ENCODE measurements at places on chromosomes 6 and 20.

DNA sequence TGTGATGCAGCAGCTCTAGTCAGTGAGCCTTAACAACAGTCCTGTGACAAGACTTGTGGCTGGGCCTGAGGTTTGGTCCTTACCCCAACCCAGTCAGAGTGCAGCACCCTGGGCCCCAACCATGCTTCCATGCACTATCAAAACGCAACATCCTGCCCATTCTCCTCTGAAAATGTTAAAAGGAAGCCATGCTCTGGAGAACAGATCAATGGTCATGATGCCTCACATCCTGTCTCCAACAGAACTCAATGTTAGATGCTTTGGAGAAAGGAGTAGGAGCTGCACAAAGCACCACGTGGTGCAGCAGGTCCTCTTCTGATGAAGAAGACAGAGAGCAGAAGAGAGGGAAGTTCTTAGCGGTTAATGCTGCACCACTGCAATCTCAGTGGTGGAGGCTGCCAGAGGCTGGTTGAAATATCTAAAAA lies 41.9 kb downstream of the TRAM2 start:
- no peak for DNase-seq

GRCh38 chr6:390914-391558 lies 516 bp upstream of the IRF4 start:
- DNase-seq = no peak

DNA sequence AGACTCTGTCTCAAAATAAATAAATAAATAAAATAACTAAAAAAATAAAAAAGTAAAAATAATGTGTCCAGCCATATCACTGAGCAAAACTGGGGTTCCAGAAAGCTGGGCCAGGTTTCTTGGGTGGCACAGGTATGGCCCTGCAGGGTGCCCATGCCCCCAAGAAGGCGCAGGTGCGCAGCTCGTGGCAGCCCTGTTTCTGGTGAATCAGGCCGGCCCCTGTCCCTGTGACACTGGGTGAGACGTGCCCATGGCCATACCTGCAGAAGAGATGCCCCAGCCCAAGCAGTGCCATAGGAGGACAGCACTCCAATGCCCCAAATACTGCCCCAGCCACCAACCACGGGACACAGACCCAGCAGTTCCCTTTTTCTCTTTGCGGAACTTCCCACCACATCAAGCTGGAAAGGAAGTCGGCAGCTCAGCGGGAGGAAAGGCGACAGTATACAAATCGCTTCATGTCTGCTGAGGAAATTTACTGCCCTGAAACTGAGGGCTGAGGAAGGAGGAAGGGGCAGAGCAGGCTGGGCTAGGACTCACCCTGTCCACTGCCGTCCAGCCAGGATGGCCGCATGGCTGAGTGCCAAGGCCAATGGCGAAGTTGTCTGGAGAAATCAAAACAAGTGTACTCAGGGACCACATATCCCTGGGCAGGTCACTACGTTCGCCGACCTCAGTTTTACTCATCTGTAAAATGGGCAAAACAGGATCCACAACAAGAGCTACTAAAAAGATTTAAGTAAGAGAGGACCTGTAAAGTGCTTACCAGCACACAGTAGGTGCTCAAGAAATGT lies 55.4 kb downstream of the PREX1 start:
- no peak for DNase-seq

- DNase-seq = no peak
Observed at GRCh38 chr20:38907918-38908677, 18.1 kb upstream of the FAM83D start.

GRCh38 chr6:148681666-148682065 lies 65.2 kb upstream of the UST start:
- no peak for DNase-seq

DNA sequence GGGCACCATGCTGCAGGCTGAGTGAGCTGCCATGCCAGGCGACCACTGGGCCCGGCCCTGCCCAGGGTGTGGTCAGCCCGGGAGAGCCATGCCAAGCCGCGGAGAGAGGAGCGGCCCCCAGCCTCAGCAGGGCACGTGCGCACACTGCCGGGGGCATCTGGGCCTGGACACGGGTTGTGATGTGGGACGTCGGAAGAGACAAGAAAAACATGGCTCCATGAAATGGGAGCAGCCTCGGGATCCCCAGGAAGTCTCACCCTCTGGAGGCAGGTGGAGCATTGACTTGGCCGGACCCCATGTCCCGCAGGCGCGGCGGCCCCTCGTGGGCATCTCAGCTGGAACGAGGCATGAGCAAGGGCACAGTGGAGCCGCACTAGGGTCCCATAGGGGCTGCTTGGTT lies 16.8 kb upstream of the SLCO4A1 start:
- DNase-seq = no peak

DNA sequence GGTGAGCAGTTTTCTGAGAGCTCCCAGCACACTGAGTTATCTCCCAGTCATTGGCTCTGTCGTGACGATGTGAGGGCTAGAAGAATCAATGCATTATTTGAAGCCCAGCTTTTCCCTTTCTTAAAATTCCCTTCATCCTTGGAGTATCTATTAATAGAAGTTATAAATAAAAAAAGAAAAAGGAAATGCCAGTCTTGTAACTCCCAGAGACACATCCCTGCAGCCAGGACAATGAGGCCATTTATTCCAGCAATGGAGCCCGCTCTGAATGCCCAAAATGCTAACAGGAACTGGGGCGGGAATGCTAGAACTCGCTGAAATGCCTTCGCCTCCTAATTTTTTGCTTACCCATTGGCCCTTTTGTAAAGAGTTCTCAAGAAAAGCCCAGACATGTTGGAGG lies 305.8 kb downstream of the TFAP2C start:
- no peak for DNase-seq

GRCh38 chr6:13412211-13412610 lies 75.2 kb downstream of the GFOD1 start:
- DNase-seq = no peak

DNA sequence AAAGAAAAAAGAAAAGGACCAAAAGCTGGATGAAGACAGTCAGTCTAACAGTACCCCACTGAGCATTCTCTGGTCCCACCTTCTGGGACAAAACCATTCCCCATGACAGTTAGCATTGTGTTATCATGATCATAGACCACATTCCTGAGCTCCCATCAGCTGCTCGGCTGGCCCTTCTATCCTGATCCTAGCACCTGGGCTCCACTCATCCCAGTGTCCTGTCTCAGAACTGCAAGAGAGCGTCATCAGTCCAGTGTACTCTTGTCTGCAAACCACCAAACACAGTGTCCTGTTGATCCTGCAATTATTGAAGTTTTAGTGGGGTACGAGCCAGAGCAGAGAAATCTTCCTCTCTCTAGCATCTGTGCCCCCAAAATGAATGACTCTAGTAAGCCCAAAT lies 16.0 kb upstream of the TAAR1 start:
- DNase-seq = no peak

GRCh38 chr6:76644231-76644630 lies 571.8 kb upstream of the IMPG1 start:
- no peak for DNase-seq

GRCh38 chr6:44044154-44044539 lies 83.1 kb downstream of the MRPL14 start:
- no peak for DNase-seq

DNA sequence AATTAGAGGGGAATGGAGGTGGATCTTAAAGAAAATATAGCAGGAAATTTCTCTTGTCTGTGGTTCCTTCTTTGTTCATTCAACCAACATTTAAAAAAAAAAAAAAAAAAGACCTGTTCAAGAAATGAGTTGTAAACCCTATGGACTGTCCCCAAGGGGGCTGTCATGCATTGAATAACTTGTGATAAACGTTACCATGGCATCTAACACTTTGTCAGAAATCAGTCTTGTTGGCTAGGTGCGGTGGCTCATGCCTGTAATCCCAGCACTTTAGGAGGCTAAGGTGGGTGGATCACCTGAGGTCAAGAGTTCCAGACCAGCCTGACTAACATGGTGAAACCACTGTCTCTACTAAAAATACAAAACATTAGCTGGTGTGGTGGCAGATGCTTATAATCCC lies 381.7 kb downstream of the BCKDHB start:
- no peak for DNase-seq

DNA sequence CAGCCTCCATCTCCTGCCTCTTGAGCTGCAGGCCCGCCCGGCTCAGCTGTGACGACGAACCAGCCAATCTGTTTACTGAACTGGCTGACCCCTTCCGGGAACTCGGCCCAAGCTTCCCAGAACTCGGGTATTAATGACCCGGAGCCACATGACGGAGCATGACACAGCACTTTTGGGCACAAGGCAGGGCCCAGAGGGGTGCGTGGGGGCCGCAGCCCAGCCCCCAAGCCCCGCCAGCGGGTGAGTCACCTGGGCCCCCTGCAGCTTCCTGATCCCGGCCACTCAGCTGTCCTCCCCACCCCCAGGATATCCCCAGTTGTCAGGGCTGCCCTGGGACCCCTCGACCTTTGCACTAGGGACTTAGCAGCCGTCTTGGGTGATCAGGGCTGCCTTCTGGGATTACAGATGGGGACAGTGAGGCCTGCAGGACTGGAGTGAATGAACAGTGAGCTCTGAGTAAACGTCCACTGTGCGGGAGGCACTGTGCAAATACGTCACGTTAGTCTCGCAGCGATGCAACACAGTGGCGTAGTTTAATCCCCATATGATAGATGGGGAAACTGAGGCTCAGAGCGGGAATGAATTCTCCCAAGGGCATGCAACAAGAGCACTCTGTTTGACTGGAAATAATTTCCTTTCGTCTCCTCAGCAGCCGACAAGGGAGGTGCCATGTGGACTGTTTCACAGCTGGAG lies 102.1 kb downstream of the CEBPB start:
- DNase-seq = no peak

- no peak for DNase-seq
Observed at GRCh38 chr6:111691345-111692225, 85.9 kb upstream of the TRAF3IP2 start.

- no peak for DNase-seq
Observed at GRCh38 chr6:52335576-52335975, 26.4 kb upstream of the PAQR8 start.

- DNase-seq = no peak
Observed at GRCh38 chr20:2564406-2564805, 28.0 kb downstream of the TMC2 start.

DNA sequence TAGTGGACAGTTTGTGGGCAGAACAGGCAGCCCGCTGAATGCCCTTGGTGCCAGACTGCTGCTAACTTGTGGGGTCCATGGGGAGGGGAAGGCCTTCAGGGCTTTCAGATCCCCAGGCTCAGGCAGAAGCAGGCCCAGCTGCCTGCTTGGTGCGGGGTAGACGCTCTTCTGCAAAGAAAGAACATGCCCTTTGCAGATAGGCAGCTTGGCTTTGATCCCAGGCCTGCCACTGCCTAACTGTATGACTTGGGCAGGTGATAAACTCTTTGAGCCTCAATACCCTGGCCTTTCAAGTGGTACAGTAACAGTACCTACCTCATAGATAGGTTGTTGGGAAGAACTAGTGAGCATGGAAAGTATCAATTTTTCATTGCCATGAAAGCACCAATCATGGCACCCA lies 28.4 kb downstream of the CHMP4B start:
- no peak for DNase-seq

DNA sequence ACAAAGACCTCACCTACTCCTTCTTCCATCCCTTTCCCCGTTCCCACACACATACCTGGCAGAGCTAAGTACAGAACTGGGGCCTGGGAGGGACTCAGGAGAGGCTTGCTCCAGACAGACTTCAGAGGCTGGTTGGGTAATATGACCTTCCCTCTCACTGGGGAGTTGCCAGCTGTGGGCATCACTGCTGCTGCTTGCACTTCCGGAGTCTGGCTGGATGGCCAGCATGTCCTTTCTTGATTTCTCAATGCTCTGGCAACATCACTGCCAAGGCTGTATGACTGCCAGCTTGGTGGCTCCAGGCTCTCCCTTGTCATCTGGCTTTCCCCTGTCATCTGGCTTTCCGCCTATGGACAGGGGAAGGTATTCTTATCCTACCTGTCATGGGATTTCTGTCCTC lies 47.8 kb downstream of the CDH22 start:
- no peak for DNase-seq

DNA sequence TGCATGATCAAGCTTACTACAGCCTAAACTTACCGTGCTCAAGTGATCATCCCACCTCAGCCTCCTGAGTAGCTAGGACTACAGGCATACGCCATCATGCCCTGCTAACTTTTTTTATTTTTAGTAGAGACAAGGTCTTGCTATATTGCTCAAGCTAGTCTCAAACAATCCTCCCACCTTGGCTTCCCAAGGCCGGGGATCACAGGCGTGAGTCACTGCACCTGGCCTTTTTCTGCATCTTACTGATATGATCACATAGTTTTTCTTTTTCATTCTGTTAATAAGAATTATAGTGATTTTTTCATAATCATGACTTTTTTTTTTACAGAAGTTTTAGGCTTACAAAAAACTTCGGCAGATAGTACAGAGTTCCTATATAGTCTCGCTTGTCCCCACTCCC lies 93.2 kb downstream of the KIF13A start:
- DNase-seq = no peak

DNA sequence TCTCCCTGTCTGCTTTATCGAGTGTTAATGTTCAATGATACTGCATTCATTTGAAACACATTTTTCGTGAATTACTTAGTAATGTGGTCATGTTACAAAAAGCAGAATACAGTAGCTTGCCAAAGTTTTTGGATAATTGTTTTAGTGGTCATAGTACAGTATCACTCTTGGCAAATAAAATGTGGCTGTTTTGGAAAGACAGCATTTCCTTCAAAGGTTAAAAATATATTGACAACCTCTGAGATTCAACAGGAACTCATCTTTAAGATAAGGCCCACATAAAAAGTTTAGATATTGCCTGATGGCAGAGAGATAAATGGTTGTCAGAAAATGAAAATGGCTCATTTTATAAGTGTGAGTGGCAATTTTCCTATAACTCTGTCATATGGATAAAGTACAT lies 297.7 kb upstream of the MAN1A1 start:
- no peak for DNase-seq

GRCh38 chr6:13671548-13672127 lies 40.0 kb downstream of the RANBP9 start:
- no peak for DNase-seq

DNA sequence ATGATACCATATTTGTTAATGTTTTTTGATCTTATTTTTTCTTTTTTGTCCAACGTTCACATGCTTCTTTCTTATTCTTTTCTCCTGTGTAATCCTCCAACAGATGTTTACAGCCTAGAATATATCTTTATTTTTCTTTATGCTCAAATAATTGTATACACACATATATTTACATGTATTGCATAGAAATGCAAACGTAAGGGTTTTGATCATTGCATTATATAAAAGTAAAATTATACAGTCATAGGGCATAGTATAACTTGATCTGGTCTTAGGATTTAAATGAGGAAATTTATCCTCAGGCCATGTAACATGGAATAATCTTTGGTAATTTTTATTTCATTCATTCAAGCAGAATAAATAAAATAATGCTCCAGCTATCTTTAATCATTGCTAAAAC lies 84.9 kb upstream of the EEF1E1 start:
- no peak for DNase-seq

- no peak for DNase-seq
Observed at GRCh38 chr6:31609519-31610406, 5.3 kb upstream of the AIF1 start.

GRCh38 chr6:169092375-169092774 lies 161.3 kb downstream of the THBS2 start:
- no peak for DNase-seq

GRCh38 chr6:147867433-147868226 lies 359.1 kb downstream of the SAMD5 start:
- no peak for DNase-seq

Measured in stimulated activated CD8-positive, alpha-beta memory T cell treated with anti-CD3 and anti-CD28 coated beads, Interleukin-7, amount 100 ng/mL, for 24 hours (primary cell).